ENCODE measurements at places on chromosomes 4 and X. TPM values are rescaled to one million over a fixed set of nuclear protein-coding genes. Genes with fewer than 3 reads are reported as not detected.

FUNDC2 gene
- total RNA-seq, result 37.2 TPM

PHEX gene
- 0.14 TPM for total RNA-seq

PGK1 gene
- 267 TPM for total RNA-seq

CCNA2 gene
- 0.41 TPM for total RNA-seq

PPEF2 gene
- 0.49 TPM for total RNA-seq

BEND2 gene
- not detected for total RNA-seq

ETNPPL gene
- not detected for total RNA-seq

ARAP2 gene
- total RNA-seq, result 54.3 TPM

UGT2B10 gene
- total RNA-seq, result not detected

IL3RA gene
- 0.49 TPM for total RNA-seq

ZMAT1 gene
- total RNA-seq, result 19.2 TPM

UBQLN2 gene
- total RNA-seq, result 49.1 TPM

ABCG2 gene
- not detected for total RNA-seq

FGFR3 gene
- total RNA-seq, result 0.33 TPM

HTR2C gene
- total RNA-seq, result not detected

SGMS2 gene
- total RNA-seq, result 0.08 TPM

GPR173 gene
- total RNA-seq, result not detected

PLP1 gene
- not detected for total RNA-seq

RADX gene
- total RNA-seq, result 8.1 TPM

RAP2C gene
- total RNA-seq, result 52.0 TPM

ASB5 gene
- not detected for total RNA-seq

HSPA4L gene
- not detected for total RNA-seq

CFAP99 gene
- total RNA-seq, result 0.17 TPM

C1QTNF7 gene
- total RNA-seq, result not detected

TMEM255A gene
- not detected for total RNA-seq

STAP1 gene
- total RNA-seq, result 3.6 TPM

BEX1 gene
- 0.44 TPM for total RNA-seq

CSAG3 gene
- total RNA-seq, result not detected

NHSL2 gene
- 1.3 TPM for total RNA-seq

SERPINA7 gene
- total RNA-seq, result not detected

ADGRL3 gene
- total RNA-seq, result not detected

FOXP3 gene
- 3.7 TPM for total RNA-seq

MAGEB4 gene
- not detected for total RNA-seq

HS6ST2 gene
- not detected for total RNA-seq

CNGA1 gene
- not detected for total RNA-seq

ARMCX1 gene
- 0.61 TPM for total RNA-seq

ATP6AP1 gene
- total RNA-seq, result 31.4 TPM

HSD17B13 gene
- total RNA-seq, result 0.27 TPM

GNRHR gene
- total RNA-seq, result not detected

ADGRG4 gene
- not detected for total RNA-seq

SNCA gene
- not detected for total RNA-seq

SLC49A3 gene
- 0.91 TPM for total RNA-seq

KIAA0232 gene
- 15.3 TPM for total RNA-seq

ARMCX4 gene
- total RNA-seq, result 20.5 TPM

MAGEC1 gene
- total RNA-seq, result not detected

CHST7 gene
- total RNA-seq, result 4.6 TPM

SLC6A8 gene
- total RNA-seq, result 0.42 TPM

REELD1 gene
- total RNA-seq, result 2.0 TPM

BTK gene
- total RNA-seq, result 0.42 TPM

CENPVL1 gene
- total RNA-seq, result not detected

ARX gene
- total RNA-seq, result not detected

BRCC3 gene
- 12.6 TPM for total RNA-seq

COL25A1 gene
- 0.42 TPM for total RNA-seq

HS3ST1 gene
- total RNA-seq, result not detected

MAGEC2 gene
- not detected for total RNA-seq

CTPS2 gene
- total RNA-seq, result 3.8 TPM

TMPRSS11B gene
- total RNA-seq, result not detected

MAOA gene
- not detected for total RNA-seq
